CD8-positive, alpha-beta T cell (primary cell): ENCODE measurements at places on chromosomes 13 and 19.
A peak's percentile ranks its signal among the peaks of the same experiment; 100 is the strongest.

- DNase-seq = no peak
Observed at GRCh38 chr13:98482476-98483444, 94.1 kb downstream of the STK24 start.

DNA sequence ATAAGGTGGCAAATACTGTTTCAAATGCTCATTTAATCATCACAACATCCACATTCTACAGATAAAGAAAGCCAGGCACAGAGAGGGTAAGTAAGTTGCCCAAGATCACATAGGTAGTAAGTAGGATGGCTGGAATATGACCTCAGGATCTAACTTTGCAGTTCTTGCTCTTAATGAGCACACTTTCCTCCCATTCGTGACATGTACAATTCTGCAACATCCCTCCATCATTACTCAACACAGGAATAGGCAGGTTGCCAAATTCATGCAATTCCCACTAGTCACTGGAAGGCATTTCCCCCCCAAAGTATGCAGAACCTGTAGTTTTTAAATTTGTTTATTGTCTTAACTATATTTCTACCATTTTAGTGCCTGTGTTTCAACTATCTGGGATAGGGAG is 109.2 kb downstream of the OLFM4 start:
- DNase-seq = no peak

GRCh38 chr19:29675120-29675649 is 9.9 kb downstream of the PLEKHF1 start:
- no peak for DNase-seq

DNA sequence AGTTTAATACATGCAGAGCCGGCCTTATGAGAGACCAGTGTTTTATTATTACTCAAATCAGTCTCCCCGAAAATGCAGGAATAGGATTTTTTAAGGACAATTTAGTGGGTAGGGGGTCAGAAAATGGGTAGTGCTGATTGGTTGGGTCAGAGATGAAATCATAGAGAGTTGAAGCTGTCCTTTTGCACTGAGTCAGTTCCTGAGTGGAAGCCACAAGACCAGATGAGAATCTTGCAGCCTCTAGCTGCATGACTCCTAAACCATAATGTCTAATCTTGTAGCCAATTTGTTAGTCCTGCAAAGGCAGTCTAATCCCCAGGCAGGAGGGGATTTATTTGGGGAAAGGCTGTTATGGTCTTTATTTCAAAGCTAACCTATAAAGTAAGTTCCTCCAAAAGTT is 1163.9 kb downstream of the DIAPH3 start:
- DNase-seq = no peak

DNA sequence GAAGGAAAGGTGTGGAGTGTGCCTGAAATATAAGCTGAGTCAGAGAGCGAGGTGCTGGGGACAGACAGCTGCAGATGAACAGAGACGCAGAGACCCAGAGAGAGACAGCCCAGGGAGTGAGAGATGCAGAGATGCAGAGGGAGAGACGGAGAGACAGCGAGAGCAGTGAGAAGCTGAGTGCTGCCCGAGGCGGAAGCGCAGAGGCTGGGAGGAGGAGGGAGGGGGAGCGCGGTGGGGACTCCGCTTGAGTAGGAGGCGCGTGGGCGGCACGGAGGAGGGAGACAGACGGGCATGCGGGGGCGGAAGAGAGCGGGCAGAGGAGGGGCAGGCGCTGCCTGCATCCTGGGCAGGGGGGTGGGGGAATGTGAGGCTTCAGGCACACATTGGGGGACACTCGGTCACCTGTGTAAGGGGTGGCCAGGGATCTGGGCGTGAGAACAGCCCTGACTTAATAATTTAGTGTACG is 25.7 kb downstream of the SLC8A2 start:
- peak; percentile 83 for DNase-seq

- no peak for DNase-seq
Observed at GRCh38 chr13:40592035-40592434, 74.4 kb downstream of the FOXO1 start.

GRCh38 chr19:2034729-2035589 is 16.1 kb downstream of the MKNK2 start:
- DNase-seq = peak; percentile 74

DNA sequence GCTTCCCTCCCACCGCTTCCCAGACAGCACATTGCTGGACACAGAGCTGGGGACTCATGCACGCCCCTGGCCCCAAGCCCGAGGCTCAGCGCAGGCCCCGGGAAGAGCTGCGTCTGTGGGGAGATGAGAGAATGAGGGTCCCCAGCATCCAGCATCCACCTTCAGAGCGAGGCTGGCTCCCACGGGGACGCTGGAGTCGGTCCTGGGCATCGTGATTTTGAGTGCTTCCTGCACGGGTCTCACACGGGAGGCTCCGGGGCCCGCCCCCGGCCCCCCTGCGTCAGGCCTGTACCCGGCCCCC is 4.7 kb downstream of the NCLN start:
- no peak for DNase-seq

GRCh38 chr13:99655351-99656091 is 154.2 kb downstream of the TM9SF2 start:
- DNase-seq = peak; percentile 25

DNA sequence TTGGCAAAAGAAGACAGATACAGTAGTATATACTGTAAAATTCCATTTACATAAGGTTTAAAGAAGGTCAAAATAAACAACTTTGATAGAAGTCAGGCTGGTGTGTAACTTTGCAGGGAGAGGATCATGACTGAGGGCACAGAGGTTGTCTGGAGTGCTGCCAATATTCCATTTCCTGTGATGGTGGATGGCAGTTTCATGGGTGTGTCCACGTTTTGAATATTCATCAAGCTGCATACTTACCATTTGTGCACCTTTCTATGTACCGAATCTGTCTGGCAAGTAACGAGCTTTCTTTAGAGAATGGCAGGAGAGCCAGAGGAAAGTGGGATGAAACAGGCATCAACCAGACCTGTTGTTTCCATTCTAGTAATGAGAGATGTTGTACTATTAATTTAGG is 420.5 kb upstream of the HTR2A start:
- no peak for DNase-seq

GRCh38 chr19:32864318-32865007 is 5.1 kb downstream of the SLC7A9 start:
- DNase-seq = no peak

DNA sequence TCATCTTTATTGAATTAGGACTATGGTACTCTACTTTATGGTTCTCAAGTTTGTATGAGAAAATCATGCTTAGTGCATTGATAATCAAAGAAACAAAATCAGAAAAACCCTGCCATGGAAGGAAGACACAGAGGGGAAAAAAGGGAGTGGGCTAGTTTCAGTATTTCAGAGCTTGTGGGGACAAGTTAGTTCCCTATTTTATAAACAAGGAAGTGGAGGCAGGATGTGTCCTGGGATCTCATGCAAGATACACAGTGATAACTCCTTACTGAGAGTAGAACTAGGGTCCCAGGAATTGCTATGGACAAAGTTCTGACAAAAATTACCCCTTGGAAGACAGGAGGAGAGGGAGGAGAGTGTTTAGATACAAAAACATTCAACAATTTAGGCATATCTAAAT is 1277.3 kb downstream of the UQCRFS1 start:
- DNase-seq = no peak

DNA sequence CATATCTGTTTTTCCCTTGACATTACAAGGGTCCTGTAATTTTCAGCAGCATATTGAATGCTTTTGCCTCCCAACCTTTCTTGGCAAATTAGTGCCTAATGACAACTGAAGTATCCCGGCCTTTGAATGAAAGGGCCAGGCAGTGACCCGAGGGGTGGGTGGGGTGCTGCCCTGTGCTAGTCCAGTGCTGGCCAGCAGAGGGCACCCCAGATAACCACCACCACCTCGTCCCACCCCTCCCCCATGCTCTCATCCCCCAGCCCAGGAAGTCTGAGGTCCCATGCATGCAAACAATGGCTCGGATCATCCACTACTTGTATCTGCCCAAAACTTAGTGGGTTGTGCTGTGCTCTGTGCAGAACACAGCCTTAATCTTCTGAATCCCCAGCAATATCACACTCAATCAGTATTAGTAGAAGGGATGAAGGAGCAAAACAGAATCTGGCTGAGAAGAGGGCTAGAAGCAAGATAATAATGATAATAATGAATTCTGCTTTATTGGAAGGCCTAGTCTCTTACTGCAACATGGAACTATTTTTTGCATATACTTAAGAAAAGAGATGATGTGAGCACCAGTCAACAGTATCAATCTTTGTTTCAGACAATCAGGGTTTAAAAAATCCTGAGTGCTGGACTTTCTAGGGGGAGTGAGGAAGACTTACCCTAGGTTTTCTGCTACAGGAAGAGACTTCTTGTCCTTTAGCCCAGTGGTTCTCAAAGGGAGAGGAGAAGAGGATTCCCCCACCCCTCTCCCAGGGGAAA is 3.8 kb downstream of the ATP12A start:
- DNase-seq = peak; percentile 75

DNA sequence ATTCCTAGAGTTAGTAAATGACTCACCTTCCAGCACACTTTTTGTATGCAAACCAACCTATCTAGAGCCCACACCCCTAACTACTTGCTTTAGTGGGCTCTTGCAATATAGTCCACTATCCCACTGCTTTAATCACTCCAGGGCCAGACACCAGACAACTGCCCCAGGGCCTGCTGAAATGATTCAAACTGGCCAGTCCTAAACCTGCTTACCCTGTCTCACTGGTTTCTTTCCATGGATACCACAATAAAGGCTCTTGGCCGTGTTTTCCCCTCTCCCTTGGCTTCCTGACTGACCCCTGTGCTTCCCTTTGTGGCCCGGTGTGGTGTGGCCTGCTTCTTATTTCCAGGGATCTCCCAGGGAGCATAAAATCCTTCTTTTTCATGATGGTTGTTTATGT is 14.6 kb downstream of the HS6ST3 start:
- DNase-seq = no peak

DNA sequence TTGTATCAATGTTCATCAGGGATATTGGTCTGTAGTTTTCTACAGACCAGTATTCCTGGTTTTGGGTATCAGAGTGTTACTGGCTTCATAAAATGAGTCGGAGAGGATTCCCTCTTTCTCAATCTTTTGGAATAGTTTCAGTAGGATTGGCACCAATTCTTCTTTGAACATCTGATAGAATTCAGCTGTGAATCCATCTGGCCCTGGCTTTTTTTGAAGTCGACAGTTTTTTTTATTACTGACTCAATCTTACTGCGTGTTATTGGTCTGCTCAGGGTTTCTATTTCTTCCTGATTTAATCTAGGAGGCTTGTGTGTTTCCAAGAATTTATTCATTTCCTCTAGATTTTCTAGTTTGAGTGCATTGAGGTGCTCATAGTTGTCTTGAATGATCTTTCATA is 11.4 kb downstream of the TEX26 start:
- DNase-seq = no peak

- DNase-seq = no peak
Observed at GRCh38 chr19:54415901-54416673, 823 bp downstream of the TTYH1 start.

GRCh38 chr13:64078025-64078424 is 2662.4 kb upstream of the PCDH20 start:
- DNase-seq = no peak

DNA sequence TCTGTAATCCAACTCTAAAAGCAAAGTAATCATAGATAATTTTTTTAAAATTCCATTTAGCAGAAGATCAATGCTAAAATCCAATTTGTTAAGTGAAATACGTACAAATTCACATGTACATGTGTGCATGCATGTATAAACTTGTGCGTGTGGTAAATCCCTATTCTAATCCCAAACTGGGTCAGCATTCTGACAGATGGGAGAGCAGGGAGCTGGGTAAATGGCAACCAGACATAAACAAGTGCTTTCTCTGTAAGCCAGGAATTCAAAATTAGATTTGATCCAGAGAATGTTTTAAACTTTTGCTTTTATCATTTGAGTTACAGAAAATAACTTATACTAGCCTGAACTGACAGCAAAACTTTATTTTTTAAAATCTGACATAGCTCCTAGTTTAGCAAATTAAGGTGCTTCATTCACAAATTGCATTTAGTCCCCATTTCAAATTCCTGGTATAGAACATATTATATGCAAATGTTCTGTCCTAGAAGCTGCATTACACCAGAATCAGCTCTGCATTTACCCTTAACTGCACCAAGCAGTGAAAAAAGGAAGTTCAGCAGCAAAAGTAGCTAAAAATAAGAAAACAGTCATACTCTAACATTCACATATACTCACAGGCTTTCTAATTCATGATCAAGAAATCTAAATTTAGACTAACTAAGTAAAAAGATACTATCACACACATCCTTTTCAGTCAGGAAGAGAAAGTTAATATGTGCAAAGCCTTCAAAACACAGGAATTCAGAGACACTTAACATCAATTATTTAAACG is 32.6 kb downstream of the UBL3 start:
- no peak for DNase-seq

- DNase-seq = peak; percentile 75
Observed at GRCh38 chr13:79541426-79542049, 60.6 kb downstream of the NDFIP2 start.

DNA sequence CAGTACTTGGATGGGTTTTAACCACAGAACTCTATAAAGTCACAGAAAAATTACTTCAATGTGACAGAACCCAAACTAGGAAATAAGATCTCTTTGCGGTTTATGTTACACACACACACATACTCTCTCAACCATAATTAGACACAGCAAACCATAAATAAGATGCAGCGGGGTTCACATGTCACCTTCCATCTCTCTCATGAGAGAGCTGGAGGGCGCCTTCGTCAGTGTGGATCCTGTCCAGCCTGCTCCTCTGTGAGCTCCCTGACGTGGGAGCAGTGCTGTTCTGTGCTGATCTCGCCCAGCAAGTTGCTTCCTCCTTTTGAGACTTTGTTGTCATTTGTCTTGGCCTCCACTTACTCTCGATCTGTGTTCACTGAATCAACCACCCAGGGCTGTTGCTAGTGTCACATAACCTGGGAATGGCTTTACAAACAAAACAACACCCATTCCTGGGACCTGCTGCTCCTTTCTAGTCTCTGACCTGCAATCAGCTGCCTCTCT is 204.9 kb upstream of the KL start:
- no peak for DNase-seq

- no peak for DNase-seq
Observed at GRCh38 chr13:85652491-85652890, 146.7 kb downstream of the SLITRK6 start.

GRCh38 chr19:5644037-5644436 is 21.2 kb downstream of the SAFB start:
- DNase-seq = no peak
